Stimulated activated CD4-positive, alpha-beta T cell treated with anti-CD3 and anti-CD28 coated beads, TNF-alpha, amount 100 ng/mL, for 1 hour (primary cell): ENCODE measurements at places on chromosomes 6 and 20.

DNA sequence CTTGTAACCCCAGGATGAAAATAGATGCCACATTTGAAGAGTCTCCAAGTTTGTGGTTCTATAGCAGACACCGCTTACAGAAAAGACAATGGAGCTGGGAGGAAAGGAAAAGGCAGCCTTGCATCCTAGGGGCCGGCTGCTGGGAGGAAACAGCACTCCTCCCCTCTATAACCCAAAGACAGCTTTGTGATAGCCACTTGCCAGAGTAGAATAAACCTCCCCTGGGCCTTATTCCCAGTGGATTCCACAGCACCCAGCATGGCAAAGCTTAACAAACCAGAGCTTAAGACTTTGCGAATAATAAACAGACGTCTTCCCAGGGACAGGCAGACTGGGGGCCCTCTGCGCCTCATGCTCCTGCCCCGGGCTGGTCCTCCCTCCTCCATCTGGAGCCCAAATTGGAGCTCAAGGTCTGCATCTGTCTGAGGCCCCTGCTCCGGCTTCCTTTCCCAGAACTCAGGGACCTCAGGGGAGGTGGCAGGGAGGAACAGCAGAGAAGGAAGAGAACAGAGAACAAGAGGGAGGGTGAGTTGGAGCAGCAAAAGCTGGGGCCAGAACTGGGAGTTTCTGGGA is 8.8 kb upstream of the TAF8 start:
- no peak for DNase-seq

GRCh38 chr20:49187330-49187850 is 744 bp downstream of the STAU1 start:
- no peak for DNase-seq

DNA sequence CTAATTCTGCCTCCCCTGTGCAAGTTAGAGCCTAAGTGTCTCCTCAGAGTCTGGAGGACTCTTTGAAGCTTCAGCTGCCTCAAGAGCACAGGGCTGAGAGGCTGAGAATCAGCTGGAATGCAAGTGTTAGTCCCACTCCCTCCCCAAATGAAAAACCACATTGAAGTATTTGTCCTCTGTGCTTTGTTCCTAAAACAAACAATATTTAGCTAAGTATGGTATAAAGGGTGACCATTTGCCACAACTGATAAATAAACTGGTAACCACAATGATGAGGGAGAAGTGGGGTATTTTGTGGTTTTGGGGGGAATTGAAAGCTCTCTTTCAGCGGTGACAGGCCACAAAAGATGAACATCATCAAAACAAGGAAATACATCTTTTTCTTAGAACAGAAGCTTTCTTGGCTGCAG is 91.7 kb upstream of the HDDC2 start:
- no peak for DNase-seq

- DNase-seq: no peak
Measured at GRCh38 chr6:142892254-142893021, 52.5 kb downstream of the HIVEP2 start.

DNA sequence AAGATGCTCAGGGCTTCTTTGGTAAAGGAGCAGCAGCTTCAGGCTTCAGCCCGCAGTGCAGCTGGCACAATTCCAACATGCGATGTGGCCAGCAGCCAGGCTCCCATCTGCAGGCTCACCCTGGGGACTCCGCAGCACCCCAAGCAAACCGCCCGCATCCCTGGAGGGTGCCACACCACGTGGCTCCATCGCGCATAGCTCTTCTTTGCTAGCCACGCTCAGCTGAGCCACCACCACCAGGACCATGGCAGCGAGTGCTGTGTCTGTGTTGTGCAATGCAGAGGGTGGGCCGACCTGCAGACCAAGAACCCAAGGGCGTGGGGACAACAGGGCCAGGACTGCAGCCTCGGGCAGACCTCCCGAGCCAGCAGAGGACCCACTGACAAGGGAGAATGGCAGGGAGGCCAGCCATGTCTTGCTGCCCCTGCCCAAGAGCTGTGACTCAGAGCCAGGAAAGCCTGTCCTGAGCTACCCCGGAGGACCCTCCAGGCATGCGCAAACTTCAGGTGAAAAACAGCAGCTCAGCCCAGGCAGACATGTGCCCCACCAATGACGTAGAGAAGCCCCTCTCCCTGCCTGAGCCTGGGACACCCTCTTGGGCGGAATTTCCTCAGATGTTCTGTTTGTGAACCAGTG is 87.8 kb downstream of the GINS1 start:
- DNase-seq: no peak

- DNase-seq: no peak
Measured at GRCh38 chr6:144104898-144105487, 9.6 kb upstream of the SF3B5 start.

DNA sequence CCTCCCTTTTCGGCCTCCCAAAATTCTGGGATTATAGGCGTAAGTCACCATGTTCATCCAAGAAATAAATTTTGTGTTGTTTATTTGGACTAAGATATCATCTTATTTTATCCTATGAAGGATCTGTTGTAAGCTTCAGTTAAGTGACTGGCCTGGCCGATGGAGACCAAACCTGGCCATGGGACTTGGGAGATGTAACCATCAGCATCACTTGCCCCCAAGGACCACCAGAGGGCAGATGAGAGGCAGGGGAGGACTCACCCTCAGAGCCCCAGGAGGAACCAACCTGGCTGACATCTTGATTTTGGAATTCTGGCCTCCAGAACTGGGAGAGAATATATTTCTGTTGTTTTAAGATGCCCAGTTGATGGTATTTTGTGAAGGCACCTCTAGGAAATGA is 266.7 kb downstream of the CDH26 start:
- DNase-seq: no peak

DNA sequence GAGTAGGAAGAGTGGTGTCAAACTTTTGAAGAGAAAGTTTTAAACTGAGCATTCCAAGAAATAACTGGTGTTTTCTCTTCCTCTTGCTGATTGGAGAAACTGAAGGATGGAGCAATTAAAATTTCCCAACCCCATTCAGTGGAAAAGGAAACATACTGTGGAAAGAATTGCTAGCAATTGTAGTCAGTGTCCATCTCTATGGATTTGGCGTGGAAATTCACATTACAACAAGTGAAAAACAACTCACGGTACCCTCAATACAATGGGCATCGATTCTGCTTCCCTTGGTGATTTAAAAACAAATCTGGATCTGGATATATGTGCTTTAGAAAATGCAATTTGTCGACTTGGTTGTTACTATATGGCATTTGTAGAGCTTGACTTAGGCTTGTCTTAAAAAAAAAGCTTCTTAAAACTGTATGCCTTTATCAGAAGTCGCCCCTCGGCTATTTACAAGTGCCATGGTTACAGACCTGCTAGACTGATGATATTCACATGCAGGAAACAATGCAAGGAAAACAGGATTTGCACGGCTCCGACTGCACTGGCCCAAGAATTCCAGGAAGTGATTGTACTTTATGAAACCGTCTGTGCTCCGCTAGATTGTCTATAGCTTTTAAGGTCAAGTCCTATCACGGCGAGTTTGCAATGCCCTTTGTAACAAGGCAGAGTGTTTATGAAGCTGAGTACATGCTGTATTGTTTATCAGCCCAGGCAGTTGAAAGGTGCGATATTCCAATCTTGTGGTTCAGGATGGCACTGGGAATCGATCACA is 131.7 kb upstream of the PHACTR1 start:
- no peak for DNase-seq

- DNase-seq: no peak
Measured at GRCh38 chr6:4693173-4693970, 82.8 kb upstream of the CDYL start.

DNA sequence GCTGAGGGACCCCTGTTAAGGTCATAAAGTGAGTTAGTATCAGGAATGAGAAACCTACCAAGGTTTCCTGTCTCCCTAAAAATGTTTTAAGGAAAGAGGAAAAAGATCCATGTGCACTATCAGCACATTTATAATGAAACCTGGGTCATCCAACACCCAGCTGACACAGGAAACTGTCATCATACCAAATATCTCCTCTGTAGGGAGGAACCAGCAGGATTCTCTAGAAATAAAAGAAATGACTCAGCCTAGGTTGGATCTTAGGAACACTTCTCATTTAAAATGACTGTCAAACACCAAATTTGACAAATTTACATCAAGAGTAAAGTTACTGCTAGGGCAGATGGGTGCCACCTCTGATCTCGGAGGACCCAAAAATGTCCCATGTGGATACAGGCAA is 21.7 kb downstream of the GFOD1 start:
- DNase-seq: no peak
